Activated CD4-positive, alpha-beta memory T cell treated with anti-CD3 and anti-CD28 coated beads, Interleukin-2, amount 10 ng/mL, durations not matched to agents 7 days and 5 days (primary cell): ENCODE measurements at places on chromosomes 5 and 9. TPM values are rescaled to one million over a fixed set of nuclear protein-coding genes. Genes with fewer than 3 reads are reported as not detected.

MGAT1 gene
- 184 TPM for total RNA-seq

RFESD gene
- total RNA-seq, result 5.4 TPM

ZFP37 gene
- total RNA-seq, result 0.81 TPM

GRCh38 chr9:92527832-92528521 lies 7.8 kb downstream of the ECM2 start:
- DNase-seq, result no peak

- DNase-seq, result no peak
Measured at GRCh38 chr5:73179730-73180129, 6.7 kb downstream of the TMEM174 start.

SMIM32 gene
- total RNA-seq, result not detected

GRCh38 chr5:2355859-2356258 lies 395.6 kb downstream of the IRX2 start:
- DNase-seq, result no peak

DNA sequence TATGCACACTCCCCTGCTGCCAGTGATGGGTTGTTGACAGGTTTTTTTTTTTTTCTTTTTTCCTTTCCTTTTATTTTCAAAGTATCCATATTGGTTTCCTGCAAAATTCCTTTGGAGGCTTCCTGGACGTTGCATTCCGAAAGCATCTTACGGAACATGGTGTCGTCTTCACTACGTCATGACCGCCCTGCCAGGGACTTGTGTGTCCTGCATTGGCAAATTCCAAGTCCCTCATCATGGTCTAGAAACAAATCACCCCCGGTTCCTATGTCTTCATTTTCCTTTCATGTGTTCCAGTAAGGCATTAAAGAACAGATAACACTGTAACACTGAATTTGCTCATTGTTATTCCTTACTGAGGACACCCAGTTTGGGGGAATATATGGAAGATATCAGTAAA lies 35.0 kb upstream of the ADAMTSL1 start:
- DNase-seq, result no peak

- DNase-seq, result no peak
Measured at GRCh38 chr5:56326116-56326515, 93.0 kb upstream of the ANKRD55 start.

NSMF gene
- 29.0 TPM for total RNA-seq

DNA sequence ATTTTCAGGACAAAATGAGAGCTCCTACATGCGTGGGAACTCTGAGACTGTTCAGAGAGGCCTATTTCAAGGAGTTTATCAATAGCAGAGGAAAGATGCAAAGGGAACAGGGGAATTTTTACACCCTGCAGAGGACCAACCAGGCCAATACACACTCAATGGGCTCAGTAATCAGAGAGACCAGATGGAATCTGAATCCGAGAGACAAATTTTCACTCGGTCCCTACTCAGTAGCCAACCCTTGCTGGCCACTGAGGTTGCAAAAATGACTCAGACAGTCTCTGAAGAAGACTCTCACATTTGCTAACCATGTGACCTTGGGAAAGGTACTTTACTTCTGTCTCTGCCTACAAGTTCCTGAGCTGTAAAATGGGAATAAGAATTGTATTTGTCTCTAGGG lies 479.4 kb downstream of the CDK5RAP2 start:
- DNase-seq, result no peak

CARD19 gene
- 80.4 TPM for total RNA-seq

MIER3 gene
- 26.0 TPM for total RNA-seq

TTC23L gene
- total RNA-seq, result not detected

GRCh38 chr5:176400382-176401156 lies 12.0 kb downstream of the HIGD2A start:
- DNase-seq, result no peak

TSSK1B gene
- not detected for total RNA-seq

SHISAL2B gene
- not detected for total RNA-seq

DNA sequence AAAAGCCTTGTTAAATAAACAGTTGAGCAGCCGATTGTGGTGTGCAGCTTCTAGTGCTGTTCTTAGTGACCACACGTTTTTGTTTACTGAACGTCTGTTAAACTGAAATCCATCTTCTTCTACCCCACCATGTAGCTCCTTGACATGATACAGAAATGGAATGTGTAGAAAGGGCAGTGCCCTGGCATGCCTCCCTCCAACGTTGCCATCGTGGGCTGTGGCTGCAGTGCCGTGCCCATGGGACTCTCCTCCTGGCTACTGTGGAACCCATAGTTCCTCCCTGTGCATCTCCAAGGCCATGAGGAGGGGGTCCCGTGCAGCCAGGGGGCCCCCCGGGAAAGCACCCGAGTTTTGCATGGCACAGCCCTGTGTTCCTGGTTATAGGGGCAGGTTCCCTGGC lies 23.3 kb upstream of the TGFBI start:
- no peak for DNase-seq

GRCh38 chr9:37040508-37041127 lies 6.5 kb upstream of the PAX5 start:
- no peak for DNase-seq

- DNase-seq, result no peak
Measured at GRCh38 chr9:21251190-21251589, 11.4 kb upstream of the IFNA14 start.

FOXD4L4 gene
- not detected for total RNA-seq

- no peak for DNase-seq
Measured at GRCh38 chr9:87869082-87869481, 13.6 kb upstream of the SPATA31E1 start.

DNA sequence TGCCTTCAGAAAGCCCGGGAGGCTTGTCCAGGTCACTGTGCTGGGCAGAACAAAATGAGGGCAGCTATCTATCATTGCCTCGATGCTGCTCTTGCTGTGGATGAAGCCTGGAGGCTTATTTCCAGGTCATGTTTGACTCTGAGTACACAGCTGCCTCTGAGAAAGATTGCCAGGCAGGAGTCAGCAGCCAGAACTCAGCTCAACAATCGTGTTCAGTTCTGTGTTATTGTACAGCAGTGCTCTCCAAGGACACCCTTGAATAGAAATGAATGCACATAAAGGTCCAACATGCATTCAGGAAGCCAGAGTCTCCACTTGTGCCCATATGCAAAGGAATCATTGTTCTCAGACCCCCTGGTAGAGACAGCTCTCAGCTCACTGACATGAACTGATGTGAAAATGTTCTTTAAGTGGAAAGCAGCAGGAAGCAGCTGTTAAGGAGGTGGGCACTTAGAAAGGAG lies 61.7 kb upstream of the ZFR start:
- DNase-seq, result no peak

- DNase-seq, result no peak
Measured at GRCh38 chr5:158770506-158770905, 329.2 kb downstream of the EBF1 start.

GRCh38 chr9:128206916-128207910 lies 4.0 kb downstream of the DNM1 start:
- DNase-seq, result no peak

GRCh38 chr9:116155698-116156039 lies 2.1 kb downstream of the PAPPA start:
- DNase-seq, result no peak

POU5F2 gene
- total RNA-seq, result 0.68 TPM

SLC24A2 gene
- not detected for total RNA-seq

ARHGEF28 gene
- total RNA-seq, result not detected

DNA sequence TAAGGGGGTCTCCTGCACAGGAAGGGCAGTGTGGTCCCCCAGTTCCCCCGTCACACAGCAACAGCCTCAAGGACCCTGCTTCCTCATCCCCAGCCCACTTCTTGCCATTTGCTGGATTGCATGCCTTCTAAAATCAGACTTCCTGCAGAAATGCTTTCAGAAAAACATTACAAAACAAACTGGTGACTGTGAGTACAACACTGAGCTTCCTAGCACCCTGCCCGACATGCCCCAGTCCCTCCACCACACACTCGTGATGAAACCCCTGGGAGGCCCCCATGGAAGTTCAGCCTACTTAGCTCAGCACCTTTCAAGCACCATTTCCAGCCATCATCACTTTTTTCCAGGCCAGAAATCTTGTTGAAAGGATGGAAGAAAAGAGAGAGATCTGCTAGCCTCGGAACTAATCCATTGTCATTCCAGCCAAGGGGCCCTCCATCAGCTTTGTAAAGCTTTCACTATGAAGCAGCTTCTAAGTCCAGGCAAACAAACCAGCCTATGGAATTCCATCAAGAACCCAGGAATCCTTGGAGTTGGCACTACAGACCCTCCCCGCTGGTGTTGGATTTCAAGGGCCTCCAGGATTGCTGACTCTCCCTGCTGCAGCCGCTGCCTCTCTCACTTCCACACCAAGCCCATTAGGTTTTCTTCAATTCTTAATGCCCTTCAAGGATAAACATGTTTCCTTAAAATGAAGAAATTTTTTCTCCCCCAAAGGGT lies 114.6 kb downstream of the C5orf15 start:
- DNase-seq, result no peak

DROSHA gene
- 55.4 TPM for total RNA-seq

DNA sequence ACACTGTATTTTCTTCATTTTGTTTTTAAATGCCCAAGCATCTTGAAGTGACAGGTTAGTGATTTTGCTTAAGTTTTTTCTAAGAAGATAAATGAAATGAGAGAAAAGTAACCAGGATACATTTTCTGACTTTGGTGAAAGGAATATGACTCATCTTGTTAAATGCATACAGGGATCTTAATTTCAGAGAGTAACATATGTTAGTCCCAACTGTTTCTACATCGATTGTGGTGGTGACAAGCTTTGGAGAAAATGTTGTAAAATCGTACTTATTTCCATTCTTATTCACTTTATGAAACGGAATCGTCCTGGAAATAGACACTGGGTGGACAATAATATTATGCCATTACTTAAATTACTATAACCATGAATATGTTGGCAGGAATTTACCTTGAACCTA lies 107.5 kb downstream of the KCNN2 start:
- no peak for DNase-seq

DNA sequence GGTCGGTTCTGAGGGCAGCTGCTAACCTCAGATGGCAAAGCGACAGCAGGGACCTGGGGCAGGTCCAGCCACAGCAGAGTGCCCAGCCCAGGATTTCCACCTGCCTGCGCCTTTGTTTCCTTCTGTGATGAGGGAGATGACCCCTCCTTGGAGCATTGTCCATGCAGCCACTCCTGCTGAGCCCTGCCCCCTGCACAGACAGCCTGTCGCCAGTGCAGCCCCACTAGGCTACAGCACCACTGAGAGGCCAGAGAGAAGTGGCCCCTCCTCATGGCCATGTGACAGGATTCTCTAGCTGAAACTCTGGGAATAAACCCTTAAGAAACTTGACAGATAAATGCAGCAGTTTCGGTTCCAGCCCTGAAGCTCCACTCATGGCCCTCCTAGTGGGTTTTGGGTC lies 10.5 kb upstream of the MRNIP start:
- no peak for DNase-seq
